CD14-positive monocyte (primary cell): ENCODE measurements at places on chromosomes 7 and 10.

- no peak for DNase-seq
These were observed 96.0 kb upstream of the JCAD start for GRCh38 chr10:30155401-30155800.

GRCh38 chr7:70856901-70857630 is 274.9 kb upstream of the GALNT17 start:
- peak; percentile 11 for DNase-seq

DNA sequence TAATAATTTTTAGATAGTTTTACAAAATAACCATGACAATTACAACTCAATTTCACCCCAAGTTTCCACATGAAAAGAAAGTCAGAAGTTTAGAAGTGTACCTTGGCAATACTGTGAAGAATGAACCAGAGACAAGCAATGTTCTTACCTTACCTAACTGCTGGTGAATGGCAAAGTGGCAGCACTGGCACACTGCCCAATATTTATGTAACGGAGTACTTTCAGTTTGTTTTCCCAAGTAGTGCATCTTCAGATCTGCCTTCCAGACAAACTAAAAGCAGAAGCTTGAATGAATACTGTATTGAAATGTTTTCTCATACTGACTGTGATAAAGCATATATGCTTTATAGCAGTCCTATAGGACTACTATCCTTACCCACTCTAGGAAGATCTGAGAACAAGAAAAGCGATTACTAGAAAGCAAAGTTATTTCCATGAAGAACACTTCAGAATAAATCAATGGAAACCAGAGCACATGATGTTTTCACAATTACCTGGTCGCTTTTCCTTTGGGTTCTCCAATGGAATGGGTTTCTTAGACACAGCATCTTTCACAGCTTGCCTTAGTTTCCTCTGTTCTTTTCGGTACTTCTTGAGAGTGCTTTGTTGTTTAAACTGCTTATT is 1.5 kb downstream of the NOC3L start:
- no peak for DNase-seq

DNA sequence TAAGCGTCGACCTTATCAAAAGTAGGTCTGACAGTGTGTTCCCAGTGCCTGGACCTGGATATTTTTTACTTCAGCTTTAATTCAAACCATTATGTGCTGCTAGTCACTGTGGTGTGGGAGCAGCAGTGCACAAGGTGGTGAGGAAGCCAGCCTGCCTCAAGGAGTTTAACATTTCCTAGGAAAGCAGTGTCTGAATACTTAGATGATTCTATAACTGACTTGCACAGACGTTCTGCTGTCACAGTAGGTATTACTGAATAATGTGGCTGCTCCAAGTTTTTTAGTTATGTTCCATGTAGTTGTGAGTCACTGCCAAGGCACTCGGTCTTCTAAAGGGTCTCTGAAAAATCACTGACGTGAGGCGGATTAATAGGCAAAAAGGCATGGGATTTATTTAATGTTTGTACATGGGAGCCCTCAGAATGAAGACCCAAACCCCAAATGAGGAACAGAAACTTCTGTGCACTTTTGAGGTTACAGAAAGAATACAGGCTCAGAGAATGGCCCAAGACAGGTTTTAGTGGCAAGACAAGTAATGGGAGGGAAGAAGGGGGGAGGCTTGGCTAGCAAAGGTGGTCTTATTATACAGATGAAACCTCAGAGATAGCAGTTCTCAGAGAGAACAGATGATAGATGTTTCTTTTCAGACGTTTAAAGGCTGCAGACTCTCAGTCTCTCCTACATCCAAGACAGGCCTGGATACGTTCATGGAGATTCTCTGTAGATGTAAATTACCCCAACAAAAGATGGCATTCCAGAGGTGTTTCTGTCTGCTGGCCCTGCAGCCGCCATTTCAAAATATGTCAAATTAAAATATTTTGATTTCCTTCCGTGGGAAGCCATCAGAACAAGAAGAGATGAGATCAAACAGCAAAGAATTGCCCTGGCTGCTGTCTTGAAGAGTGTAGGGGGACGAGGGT is 209.3 kb downstream of the SDK1 start:
- DNase-seq: no peak

DNA sequence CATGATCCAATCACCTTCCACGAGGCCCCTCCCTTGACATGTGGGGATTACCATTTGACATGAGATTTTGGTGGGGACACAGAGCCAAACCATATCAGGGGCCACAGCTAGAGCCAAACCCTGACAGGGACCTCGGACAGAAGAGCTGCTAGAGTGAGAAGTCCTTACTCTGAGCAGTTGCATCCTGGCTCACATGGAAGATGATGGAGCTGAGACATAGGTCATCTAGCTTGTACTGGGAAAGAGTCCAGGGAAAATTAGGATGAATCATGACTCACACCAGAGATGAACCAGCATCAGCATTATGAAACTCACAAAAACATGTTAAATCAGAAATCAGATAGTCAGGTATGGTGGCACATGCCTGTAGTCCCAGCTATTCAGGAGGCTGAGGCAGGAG is 12.8 kb upstream of the FMC1 start:
- no peak for DNase-seq

DNA sequence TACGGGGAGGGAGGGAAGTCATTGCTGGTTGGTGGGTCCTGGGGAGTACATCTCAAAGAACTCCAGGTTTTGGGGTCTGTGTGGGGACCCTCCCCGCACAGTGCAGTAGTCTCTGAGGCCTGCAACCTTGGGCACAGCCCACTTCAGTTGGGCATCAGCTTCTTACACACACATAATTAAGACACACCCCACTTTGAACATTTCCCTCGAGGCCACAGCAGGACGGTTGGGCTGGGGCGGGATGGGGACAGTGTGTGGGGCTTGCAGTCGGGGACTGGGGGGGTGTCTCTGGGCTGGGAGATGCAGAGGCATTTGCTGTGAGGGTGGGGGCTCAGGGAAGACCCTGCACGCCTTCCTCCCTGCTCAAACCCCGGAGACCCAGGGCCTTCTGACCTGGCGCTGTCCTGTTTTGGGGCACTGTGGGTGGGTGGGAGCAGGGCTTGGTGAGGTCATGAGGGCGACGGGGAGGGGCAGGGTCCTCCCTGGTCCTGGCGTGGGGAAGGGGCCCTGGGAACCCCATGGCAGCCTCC is 1.3 kb downstream of the LFNG start:
- DNase-seq: no peak

DNA sequence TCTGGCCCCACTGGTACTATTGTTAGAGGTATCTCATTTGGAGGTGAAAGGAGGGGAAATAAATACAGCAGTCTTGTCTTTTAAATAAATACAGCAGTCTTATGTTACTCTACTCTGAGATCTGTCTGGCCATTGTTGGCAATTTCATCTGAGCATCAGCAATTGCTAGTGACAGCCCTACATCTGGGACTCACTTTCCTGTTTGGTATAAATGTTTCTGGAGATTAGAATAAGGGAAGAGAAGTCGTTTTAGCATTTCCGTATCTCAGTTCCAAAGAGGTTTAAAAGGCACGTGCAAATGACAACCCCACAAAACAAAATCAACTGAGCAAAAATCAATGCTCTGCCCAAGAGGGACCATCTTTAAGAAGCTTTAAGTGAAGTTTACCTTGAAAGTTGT is 18.1 kb upstream of the CNNM2 start:
- no peak for DNase-seq
